ENCODE measurements at places on chromosomes 12 and 14.
A peak's percentile ranks its signal among the peaks of the same experiment; 100 is the strongest.

DNA sequence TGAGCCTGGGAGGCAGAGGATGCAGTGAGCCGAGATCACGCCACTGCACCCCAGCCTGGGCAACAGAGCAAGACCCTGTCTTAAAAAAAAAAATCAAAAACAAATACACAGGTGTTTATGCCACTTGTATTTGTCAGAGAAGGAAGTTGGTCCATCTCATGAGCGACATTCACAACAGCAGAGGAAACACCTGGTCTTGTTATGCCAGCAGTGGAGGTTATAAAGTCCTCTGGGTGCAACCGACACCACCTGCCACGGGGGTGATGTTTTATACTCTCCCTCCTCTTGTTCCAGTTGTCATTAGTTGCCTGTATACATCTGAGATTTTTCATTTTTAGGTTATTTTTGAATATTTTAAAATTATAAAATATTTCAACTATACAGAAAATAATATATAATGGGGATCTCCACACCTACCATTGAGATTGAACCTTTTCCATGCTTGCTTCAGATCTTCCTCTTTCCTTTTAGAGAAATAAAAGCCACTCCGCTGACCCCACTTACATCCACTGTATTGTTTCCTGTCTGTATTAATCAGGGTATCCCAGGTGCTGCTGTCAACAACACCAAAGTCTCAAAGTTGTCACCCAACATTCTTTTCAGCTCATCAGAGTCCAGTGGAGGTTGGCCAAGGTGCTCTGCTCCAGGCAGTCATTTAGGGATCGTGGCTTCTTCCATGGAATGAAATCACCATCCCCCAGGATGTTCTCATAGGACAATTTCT lies 65.1 kb downstream of the RNFT2 start:
- no peak for DNase-seq

DNA sequence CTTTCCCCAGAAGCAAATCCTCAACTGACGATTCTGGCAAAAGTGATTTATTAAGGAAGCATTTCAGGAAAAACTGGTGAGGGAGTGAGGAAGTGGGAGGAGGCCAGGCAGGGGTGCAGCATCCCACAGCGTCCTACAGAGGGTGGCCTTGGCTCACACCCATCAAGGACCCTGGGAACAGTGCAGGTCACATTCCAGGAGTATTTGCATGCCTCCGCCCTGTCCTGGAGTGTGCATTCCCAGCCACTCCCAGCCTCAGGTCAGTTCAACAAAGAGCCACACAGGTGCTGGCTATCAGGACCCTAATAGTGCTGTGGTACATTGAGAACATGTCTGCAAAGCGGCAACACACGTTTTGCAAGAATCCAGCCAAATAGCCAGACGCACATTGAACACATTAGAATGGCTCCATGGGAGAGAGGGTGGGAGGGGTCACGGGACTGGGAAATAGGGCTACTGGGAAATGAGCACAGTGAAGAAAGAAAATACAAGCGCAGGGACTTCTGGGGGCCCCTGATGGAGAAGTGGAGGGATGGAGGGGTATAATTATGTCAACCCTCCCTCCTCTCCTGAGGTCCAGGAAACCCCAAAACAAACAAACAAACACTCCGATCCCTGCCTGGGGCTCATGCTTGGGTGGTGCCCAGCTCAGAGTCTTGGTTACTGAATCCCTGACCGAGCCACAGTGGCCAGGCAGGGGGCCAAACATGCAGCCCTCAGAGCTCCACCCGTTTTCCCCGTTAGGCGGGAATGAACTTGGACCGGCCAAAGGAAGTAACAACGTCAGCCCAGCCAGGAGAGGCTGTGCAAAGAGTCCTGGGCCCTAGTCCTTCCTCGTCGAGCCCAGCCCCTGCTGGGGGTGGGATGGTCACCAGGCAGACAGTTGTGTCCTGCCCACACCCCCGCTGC lies 36.5 kb downstream of the CMKLR1 start:
- DNase-seq: no peak

DNA sequence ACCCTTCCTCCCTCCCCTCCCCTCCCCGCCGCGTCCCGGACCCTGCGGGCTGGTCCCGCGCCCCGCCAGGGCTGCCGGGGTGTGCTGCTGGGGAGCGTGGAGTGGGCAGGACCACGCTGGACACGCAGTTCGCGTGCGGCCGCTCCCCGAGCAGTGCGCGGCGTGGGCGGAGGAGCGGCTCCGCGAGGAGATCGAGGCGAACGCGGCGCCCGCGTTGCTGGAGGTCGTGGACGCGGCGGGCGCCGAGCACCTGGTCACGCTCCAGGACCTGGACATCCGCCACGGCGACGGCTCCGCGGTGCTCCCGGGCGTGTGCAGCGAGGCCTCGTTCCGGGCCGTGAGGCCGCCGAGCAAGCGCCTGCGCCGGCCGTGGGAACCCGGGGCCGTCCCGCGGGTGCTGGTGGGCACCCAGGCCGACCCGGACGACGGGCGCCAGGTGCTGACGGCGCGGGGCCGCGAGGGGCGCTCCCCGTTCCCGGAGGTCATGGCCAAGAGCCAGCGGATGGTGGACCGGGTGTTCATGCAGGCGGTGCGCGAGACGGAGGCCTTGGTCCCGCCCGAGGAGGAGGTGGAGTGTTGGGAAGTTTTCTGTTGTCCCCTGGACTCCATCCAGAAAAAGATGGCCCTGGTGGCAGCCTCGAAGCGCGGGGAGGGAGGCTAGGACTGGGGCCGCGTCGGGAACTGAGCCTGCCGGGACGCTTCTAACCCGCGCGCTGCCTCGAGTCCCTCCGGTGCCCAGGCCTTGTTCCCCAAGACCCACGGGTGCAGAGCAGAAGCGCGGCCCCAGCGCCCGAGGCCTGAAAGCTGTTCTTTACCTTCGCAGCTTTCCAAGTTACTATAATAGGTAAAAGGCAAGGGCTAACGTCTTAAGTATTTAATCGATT lies 54.7 kb upstream of the EIF5 start:
- DNase-seq: no peak

DNA sequence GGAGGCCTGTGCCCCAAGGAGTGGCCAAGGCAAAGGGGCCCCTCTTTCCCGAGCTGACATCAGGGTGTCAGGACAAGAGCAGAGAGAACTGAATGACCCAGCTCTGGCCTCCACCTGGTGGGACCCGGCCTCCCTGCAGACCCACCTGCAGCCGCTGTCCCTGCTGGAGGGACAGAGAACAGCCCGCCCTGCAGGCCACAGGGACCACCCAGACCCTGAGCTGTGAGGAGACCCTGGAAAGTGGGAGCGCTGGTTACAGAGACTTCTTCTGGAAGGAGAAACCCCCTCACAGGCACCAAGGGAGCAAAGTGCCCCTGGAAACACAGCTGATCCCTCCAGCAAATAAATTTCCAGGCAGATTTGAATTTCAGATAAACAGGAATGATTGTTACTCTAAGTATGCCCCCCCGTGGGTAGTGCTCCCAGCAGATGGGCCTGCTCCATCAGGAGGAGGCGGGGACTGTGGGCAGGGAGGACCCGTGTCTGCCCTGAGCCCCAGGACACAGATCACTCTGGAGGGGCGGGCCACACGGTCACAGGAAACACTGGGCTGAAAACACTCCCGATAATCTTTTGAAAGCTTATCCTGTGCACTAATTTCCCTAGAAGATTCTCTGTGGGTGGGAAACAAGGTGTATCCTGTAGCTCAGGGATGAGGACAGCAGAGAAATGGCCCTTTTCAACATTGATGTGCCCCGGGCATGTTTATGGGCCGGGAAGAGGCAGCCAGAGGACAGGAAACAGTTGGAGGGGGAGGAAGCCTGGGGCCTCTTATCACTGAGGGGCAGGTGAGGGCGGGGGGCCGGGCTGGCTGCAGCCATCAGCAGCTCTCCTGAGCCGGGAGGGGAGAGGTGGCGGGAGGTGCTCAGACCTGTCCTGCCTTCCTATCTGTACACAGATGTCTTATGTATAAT lies 276.0 kb downstream of the ADGRD1 start:
- no peak for DNase-seq

GRCh38 chr14:96958057-96958456 lies 160.9 kb downstream of the VRK1 start:
- DNase-seq: no peak

GRCh38 chr12:103197725-103198388 lies 240.4 kb downstream of the ASCL1 start:
- no peak for DNase-seq

DNA sequence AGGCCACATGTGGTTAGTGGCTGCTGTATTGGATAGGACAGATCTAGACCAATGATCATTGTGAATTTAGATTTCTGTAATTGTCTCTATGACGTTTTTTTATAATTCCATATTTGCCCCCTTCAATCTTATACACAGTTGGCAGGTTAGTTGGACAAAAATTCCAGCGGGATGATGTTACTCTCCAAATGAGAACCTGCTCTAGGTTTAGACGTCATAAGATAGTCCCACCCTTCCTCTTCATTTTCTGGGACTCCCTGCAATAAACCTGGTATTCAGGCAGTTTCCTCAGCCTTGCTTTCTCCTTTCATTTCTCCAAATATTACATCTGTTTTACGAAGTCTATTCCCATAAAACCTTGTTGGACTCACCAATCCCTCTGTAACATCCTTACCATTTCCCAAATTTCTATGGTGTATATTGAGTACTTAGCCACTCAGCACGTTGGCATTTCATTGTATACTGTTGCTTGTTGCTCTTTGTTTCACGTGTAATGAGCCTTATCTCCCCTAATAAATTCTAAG lies 10.2 kb downstream of the FBXO34 start:
- no peak for DNase-seq

DNA sequence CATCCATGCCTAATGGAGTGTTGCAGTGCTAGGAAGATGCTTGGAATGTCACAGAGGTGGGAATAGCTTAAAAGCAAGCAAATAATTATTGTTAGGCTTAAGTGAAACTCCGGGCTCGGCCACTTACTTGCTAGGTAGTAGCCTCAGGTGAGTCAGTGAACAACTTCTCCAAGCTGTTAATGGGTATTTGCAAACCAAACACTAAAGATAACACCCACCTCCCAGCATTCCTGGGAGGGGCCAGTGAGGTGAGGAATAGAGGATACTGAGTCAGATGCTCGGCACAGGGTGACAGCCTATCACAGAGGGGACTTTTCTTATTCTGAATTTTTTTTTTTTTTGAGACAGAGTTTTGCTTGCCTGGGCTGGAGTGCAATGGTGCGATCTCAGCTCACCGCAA lies 151.2 kb upstream of the RFLNA start:
- no peak for DNase-seq

DNA sequence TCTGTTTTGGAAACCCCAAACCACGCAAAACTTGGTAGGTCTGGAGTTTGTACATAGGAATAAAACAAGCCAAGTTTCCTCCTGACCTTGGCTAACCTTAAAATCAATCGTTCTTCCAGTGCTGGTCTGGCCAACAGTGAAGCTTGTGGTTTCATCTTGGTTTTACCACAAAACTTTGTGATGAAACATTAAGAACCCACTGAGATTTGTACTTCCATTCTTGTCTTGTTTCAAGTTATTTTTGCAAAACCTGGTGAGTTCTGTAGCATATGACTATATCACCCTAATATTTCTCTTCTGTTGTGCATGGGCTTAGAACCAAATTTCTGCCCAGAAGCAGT lies 26.4 kb downstream of the SIX1 start:
- no peak for DNase-seq

DNA sequence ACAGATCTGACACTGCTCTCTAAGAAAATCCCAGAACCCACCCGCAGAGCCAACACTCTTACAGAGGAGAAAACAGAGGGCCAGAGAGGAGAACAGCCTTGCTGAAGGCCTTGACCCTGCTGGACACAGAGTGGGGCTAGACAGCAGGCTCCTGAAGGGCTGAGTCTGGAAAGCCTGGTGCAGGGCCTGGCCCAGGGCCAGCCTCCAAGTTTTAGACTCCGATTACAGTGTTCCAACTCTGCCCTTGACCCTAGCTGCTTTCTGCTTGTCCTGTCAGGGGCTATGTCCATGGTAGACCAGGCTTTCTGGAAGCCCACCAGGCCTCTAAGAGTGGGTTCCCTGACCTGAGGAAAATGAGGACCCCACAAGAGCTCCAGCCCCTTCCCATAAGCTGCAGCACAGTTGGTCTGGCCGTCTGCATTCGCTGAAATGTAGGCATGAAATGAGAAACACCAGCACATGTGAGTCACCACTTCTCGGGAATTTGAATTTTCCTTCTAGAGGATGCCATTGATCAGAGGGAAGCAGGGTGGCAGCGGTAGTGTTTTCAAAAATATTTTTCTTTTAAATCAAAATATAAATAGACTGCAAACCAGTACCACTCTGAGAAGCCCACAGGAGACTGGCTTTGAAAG lies 154.4 kb downstream of the CALM1 start:
- peak; percentile 78 for DNase-seq

GRCh38 chr14:77074969-77075368 lies 23.1 kb upstream of the CIPC start:
- DNase-seq: no peak

DNA sequence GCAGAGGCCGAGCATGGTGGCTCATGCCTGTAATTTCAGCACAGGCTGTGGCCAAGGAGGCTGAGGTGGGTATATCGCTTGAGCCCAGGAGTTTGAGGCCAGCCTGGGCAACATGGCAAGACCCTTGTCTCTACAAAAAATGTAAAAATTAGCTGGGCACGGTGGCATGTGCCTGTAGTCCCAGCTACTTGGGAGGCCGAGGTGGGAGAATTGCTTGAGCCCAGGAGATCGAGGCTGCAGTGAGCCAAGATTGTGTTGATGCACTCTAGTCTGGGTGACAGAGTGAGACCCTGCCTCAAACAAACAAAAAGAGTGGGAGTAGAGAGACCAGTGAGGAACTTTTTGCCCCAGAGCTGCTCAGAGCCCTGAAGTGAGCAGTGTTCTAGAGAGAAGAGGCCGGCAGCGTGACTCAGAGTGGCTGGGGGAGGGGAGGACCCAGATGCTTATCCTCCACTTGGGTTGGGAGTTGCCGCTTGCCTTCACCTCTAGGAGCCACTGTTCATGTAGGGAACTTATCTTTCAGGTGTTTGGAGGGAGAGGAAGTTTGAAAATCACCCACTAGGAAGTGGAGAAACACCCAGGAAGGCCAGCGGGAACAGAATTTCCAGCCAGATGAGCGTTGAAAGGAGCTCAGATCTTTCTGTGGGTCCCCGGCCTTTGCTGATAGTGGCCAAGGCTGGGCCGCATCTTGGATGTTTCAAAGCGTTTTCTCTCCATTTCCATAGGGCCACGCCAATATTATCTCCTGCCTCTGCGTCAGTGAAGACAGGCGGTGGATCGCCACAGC lies 15.3 kb downstream of the CFAP251 start:
- no peak for DNase-seq

DNA sequence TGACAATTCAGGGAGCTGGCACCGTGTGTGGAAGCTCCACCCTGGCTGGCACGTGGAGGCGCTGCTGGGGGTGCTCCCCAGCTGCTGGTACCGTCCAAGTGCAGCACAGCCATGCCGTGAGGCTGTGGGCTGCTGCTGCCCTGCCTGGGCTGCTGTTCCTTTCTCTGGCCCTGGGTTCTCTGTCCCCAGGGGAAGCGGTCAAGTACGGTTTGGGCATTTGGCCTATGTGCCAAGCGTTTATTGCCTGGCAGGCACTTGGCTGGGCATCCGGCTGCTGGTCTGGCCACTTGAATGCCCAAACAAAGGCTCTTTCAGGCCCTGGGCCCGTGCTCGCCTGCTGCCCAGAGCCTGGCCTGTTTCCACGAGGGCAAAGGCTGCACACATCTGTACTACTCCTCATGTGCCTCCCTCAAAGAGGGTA lies 39.6 kb downstream of the RHOF start:
- no peak for DNase-seq

- no peak for DNase-seq
These were observed 280.6 kb upstream of the CLEC14A start for GRCh38 chr14:38536376-38537038.

Data from hepatic stellate cell (primary cell).